ENCODE measurements at places on chromosomes 3 and 15. TPM values are rescaled to one million over a fixed set of nuclear protein-coding genes. Genes with fewer than 3 reads are reported as not detected.

The VEPH1 gene
- 0.07 TPM for total RNA-seq

The FRMD5 gene
- total RNA-seq: 3.9 TPM

The KPNA1 gene
- total RNA-seq: 66.2 TPM

The SLC9A9 gene
- total RNA-seq: 0.48 TPM

The PRRT3 gene
- 1.5 TPM for total RNA-seq

The C3orf49 gene
- not detected for total RNA-seq

The PSTPIP1 gene
- total RNA-seq: not detected

The RSL24D1 gene
- 101 TPM for total RNA-seq

The CASR gene
- not detected for total RNA-seq

The ISLR2 gene
- total RNA-seq: 0.29 TPM

The TASOR gene
- total RNA-seq: 26.6 TPM

The CHDH gene
- total RNA-seq: 2.6 TPM

The IL17RE gene
- 1.0 TPM for total RNA-seq

The ZNF148 gene
- total RNA-seq: 11.1 TPM

The UROC1 gene
- total RNA-seq: not detected

Measured in A549 treated with DMSO at 1 μM for 4 hours (cell line).